ENCODE measurements at places on chromosomes 6 and 20.
A peak's percentile ranks its signal among the peaks of the same experiment; 100 is the strongest.

- DNase-seq = no peak
Measured at GRCh38 chr6:147755999-147756398, 247.5 kb downstream of the SAMD5 start.

DNA sequence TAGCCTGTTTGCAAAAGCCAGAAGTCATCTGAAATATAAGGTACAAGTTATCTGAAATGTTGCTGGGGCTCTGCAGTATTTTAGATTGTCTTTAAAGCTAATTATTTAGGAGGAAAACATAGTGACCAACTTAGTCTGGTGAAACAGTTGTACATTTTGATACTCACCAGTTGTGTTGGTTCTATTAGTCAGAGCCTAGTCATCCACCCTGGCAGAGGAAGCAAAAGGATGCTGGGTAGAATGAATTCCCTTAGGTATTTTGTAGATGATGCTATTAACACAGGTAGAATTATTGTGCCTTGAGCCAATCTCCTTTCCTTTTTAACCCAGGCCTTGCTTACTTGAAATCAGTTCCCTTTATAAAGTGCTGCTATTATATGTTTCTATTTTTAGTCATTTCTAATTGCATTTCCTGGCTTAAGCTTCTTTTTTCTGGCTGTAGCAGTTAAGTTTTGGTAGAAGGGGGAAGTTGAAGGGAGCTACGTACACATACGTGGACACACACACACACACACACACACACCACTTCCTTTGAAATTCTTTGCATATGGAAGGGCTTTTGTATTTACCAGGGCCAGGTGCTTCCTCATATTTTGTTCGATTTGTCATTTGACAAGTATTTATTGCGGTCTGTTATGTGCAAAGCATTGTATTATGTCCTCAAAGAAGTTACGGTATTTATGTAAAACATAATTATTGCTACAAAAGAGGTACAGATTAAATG, 82.4 kb downstream of the RTN4IP1 start:
- peak; percentile 73 for DNase-seq

GRCh38 chr6:94130478-94130877, 711.1 kb upstream of the EPHA7 start:
- no peak for DNase-seq

- DNase-seq = peak; percentile 50
Measured at GRCh38 chr20:20593447-20594170, 118.8 kb downstream of the RALGAPA2 start.

- DNase-seq = no peak
Measured at GRCh38 chr6:117384659-117385058, 41.1 kb downstream of the ROS1 start.

DNA sequence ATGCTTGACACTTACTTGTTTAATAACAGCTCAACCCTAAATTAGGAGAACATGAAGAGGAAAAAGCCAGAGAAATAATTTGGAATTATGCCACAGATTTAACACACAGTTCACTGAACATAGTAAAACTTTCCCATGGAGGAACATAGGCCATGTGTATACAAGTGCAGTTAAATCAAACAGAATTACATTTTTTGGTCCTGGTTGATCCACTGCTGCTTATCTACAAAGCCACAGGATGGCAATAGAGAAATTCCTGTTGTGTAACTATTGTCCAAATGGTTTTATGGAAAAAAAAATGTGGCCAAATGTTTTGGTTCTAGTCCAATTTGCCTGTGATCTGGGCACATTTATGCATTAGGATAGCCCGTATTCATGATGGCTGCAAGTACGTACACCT, 136.8 kb downstream of the ALDH8A1 start:
- DNase-seq = peak; percentile 54

GRCh38 chr6:139030228-139030963, 1.9 kb downstream of the ABRACL start:
- no peak for DNase-seq

GRCh38 chr6:34549804-34550202, 6.3 kb downstream of the SPDEF start:
- DNase-seq = no peak

GRCh38 chr6:119542037-119542436, 192.5 kb upstream of the MAN1A1 start:
- no peak for DNase-seq

- DNase-seq = no peak
Measured at GRCh38 chr6:12007887-12008286, 4.2 kb upstream of the HIVEP1 start.

DNA sequence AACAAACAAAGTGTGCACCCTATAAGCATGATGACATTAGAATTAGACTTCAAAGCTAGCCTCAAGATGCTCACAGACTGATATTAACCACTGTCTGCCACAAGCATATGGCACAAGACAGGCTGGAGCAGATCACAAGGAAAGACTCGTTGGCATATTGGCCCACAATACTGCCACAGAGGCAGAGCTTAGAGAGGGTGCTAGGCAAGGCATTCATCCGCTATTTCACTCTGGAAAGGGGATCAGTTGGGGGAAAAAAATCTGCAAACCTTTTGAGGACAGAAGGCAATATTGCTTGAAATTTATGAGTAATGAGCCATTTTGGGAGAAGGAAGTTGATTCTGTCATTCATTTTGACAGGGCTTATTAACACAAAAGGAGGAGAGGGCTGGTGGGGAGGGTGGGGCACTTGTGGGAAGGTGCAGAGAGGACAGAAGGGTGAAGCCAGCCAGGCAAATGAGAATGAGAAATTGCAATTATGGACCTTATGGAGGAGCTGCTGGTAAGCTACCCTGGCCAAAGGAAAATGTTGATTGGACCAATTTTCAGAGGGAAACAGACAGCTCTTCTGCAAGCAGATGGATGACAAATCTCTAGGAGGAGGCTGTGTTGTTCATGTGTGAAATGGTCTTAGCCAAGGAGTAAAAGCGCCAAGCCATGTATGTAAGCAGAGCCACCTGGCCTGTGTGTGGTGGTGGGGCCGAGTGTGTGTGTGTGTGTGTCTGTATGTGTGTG, 187.7 kb downstream of the GMPR start:
- DNase-seq = no peak

DNA sequence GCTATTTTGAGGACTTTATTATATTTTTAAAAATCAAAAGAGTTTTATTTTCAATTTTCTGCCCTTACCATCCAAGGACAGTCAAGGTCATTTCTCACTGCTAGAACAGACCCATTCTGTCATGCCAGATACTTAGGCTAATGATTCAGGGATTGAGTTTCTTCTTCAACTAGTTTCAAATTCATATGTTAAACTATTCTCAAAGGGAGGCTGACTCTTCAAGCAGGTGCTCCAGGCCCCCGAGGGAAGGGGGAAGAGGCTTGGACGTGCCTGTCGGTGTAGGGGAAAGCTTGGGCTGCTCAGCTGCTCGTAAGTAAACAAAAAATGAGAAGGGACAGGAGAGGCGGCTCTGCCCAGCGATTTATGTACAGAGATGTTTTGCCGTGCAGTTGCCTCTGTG, 69.4 kb upstream of the MYLIP start:
- no peak for DNase-seq

DNA sequence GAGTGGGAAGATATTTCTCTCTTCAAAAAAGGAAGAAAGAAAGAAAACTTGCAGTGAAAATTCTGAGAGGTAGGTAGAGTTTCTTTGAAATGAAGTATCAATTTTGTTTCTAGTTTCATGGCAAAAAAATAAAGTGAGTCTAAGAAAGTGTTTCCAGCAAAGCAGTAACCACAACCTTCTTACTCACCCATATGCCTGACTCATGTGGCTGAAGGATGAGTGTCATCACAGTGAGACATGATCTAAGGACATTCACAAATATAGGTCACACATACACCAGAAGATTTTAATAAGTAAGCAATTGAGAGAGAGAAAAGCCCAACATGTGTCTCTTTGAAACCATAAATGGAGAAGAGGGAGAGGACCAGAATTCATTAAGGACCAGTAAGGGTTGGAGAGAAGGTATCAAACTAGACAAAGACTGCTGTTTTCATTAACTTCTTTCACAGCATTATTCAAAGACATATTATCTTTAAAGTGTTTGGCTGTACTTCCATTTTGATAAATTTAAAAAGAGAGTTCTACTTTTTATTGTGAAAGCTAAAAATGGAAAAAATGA, 169.5 kb downstream of the FRK start:
- peak; percentile 39 for DNase-seq

GRCh38 chr6:128099571-128100197, 198.8 kb upstream of the THEMIS start:
- no peak for DNase-seq

DNA sequence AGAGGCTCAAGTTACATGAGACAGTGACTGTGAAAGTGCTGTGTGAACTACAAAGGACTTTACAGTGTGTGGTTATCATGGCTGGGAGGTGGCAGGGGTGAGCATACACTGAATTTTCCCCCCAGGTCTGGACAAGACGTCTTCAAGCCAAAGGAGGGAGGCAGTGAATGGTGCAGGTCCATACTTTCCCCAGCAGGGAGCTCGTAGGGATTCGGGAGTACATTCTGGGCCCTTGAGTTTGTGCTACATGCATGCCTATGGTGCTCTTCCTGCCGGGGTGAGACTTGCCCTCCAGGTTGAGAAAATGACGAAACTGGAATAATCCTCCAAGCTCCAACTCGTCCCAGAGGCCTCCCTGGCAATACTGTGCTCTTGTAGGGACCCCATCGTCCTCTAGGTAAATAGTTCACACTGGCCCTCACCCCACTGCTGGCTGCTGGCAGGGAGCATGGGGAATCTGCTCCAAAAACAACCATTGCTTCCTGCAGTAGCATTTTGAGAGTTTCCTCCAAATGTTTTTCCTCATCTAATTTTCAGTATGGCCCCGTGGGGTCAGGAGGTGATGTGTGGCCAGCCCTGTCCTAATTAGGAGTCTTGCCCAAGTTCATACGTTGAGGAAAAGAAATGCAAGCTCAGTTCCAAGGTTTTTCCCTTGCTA, 57.6 kb downstream of the ZNF831 start:
- DNase-seq = peak; percentile 0

- peak; percentile 96 for DNase-seq
Measured at GRCh38 chr6:166598441-166599138, 12.1 kb upstream of the RAMACL start.
